Spinal cord (tissue), 10 donors: ENCODE measurements at places on chromosomes 2 and 18. TPM values are rescaled to one million over a fixed set of nuclear protein-coding genes. Genes with fewer than 3 reads are reported as not detected.

Gene DPYSL5
- 226 TPM for polyA plus RNA-seq

Gene TDRD15
- polyA plus RNA-seq, result 0.08 TPM

Gene ELOA2
- polyA plus RNA-seq, result 0.06 TPM

GRCh38 chr18:54952026-54952425 lies 7.2 kb downstream of the CCDC68 start:
- no peak for DNase-seq
